ENCODE measurements at places on chromosomes 4 and X.

- DNase-seq = no peak
Observed at GRCh38 chrX:69083361-69083760, 81.9 kb downstream of the PJA1 start.

DNA sequence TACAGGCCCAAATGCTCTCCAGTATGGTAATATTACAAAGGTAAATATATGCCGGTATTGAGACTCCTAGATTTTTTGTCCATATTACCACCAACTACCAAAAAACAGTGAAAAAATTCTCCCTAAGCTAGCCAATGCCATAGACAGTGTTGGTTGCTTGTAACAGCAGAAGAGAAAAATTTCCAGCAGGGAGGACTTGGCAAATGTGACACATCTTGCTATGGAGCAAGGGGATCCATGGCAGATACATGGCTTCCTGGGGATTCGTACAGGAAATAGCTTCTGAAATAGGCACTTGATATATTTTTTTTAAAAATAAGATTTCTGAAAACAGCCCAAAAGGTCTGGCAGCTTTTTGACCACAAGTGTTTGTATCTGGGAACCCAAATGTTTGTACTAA, 14.6 kb downstream of the SLITRK4 start:
- DNase-seq = no peak

DNA sequence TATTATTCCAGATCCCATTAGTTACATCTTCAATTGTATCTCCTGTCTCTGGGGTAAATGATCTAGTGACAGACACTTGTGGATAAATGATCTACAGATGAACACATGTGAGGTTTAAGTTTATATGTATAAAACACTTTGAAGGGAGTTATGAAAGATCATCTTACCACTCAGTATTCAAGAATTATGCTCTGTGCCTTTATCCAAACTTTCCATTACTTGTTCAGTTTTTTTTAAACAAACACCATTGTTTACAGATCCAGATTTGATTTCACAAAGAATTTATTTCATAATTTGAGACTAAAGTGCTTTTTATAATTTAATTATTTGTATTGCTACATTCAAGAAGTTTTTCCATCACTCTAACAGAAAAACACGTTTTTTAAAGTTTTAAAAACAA, 142.5 kb downstream of the HHIP start:
- no peak for DNase-seq

GRCh38 chr4:57194068-57194611, 84.0 kb upstream of the IGFBP7 start:
- no peak for DNase-seq

- no peak for DNase-seq
Observed at GRCh38 chr4:128552586-128552907, 257.0 kb upstream of the JADE1 start.

DNA sequence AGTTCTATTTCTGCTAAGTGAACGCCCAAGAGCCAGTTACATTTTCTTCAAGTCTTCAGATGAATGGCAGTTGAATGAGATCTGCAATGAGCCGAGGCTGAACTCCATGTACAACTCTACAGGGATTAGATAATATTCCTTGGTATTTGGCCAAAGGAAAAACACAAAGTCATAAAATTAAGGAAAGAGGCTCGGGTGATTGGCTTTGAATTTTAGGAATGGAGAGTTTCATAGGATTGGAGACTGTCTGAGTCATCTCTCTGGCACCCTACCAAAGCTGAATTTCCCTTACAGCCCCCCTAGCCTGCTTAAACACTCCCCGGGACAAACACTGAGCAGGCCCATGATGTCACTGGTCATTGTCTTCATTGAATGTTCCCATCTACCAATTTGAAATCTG, 188.0 kb upstream of the C1QTNF7 start:
- DNase-seq = no peak

GRCh38 chr4:139243448-139244365, 36.3 kb downstream of the MGARP start:
- no peak for DNase-seq

DNA sequence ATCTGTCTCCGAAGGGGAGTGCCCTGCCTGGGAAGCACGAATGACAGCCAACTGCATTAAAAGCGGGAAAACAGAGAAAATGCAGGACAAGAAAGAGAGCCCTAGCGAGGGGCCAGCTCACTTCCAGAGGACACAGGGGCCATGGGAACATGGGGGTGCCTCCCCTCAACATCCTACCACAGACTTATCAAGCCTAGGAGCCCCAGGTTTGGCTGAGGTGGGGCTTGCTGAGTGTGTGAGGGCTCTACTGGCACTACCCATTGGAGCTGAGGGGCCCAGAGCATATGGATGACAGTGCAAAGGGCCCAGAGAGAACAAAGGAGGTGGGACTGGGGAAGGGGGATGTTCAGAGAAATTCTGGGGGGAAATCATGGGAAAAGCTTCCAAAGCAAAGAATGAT, 101.8 kb downstream of the PJA1 start:
- DNase-seq = no peak

- DNase-seq = no peak
Observed at GRCh38 chrX:56233682-56234081, 1.5 kb downstream of the KLF8 start.

DNA sequence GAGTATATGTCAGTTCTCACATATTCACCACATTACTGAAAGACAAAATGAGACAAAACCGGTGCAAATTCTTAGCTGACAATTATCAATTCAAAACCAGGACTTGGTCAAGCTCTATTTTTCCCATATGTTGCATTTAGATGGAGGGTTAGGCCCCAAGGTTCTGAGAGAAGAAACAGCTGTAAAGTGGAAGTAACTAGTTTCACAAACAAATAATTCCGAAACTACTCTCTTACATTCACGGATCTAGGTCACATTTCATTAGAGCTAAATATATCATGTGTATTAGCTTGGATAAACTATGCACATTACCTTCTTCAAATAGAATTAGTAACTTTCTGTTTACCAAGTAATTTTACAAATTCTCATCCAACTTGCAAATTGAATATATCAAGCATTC, 3.7 kb upstream of the GABRA2 start:
- no peak for DNase-seq

- no peak for DNase-seq
Observed at GRCh38 chrX:24782011-24782410, 88.3 kb downstream of the POLA1 start.

- DNase-seq = peak; percentile 45
Observed at GRCh38 chrX:71181558-71181909, 36.9 kb downstream of the NLGN3 start.

- no peak for DNase-seq
Observed at GRCh38 chr4:104559502-104559901, 64.8 kb upstream of the CXXC4 start.
